Anterior cingulate cortex (tissue), 58 donors: ENCODE measurements at places on chromosomes 6 and 20.

GRCh38 chr6:128282961-128283360, 237.4 kb downstream of the PTPRK start:
- no peak for DNase-seq

DNA sequence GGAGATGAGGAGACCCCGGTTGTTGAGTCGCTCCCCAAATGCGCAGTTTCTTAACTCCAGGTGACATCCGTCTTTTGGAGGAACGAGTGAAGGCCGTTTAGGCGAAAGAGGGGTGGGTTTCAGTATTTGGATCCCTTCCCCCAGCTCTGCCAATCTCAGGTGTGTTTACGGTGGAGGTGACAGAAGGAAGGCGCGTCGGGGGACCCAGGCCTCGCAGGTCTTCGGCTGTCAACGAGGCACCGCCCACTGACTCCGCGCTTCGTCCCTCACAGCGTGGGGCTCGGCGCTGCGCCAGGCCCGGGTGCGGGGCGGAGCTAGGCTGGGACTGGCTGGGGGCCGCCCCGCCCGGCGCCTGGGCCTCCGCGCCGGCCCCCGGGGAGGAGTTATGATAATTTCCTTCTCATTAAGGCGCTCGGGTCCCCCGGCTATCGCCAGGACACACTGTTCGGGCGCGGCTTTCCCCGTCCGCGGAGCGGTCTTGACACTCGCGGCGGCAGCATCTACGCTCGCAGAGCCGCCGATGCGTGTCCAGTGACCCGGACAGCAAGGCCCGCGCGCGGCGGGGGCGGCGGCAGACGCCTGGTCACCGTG, at the start of gene TFAP2C:
TFAP2C (plus strand) TSS at position 434 of the 591 bp plus-strand sequence. CDS start 239 bp downstream, outside the sequence.
- no peak for DNase-seq

DNA sequence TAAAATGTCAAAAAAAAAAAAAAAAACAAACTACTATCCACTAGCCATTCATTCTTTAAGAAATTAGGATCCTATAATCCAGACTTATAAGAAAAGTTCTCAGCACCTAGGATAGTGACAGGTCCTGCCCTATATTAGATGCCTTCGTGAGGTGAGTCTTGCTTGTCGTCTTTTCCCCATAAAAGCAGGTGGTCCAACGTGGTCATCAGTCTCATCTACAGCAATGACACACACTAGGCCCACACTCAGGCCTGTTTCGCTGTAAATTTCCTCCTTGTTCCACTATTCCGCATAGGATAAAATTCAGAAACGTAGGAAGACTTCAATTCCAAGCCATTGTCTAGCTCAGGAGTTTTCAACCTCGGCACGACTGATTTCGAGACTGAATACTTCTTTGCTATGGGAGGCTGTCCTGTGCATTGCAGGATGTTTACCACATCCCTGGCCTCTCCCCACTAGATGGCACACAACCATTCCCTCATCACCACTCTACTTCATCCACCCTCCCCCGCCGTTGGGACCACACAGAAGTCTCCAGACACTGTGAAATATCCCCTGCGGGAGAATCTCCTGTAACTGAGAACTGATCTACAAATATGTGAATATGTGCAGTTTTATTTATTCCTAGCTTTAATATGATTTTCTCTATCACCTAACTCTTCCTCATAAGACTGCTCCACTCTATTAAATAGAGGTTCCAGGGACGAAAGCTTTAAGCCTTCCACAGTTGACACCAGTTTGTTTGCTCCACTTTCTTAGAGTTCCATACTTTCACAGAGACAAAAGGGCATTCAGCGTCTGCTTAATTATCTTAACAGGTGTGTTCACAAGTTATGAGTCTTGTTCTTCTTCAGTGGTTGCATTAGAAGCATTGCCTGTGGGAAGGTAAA, 346.3 kb downstream of the BMP2 start:
- DNase-seq, result peak; percentile 1

DNA sequence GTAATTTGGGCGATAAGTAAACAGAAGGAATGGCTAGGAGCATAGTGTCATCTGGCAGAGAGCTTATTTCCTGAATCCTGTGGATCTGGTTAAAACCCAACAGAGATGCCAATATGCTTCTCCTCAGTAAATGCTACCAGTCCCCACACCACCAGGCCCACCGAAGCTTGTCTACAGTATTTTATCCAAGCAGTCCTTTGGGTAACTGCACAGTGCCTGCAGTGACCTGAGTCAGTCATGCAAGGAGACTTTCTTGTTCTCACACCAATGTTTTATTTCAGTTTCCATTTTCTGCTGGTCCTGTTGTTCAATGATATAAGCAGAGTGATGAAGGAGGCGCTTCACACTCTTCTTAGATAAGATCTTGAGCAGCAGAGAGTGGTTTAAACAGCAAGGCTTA, 326.3 kb downstream of the RIMS1 start:
- no peak for DNase-seq

DNA sequence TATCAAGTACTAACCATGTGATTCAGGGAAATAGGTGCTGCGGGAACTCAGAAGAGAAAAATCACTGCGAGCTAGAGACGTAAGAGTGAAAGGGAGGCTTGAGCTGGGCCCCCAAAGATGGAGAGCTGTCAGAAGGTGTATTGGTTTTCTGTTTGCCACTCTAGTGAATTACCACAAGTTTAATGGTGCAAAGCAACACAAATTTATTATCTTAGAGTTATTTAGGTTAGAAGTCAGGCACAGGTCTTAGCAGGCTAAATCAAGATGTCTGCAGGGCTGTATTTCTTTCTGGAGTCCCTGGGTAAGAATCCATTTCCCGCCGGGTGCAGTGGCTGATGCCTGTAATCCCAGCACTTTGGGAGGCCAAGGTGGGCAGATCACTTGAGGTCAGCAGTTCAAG, 2.5 kb downstream of the ZSWIM3 start:
- no peak for DNase-seq

DNA sequence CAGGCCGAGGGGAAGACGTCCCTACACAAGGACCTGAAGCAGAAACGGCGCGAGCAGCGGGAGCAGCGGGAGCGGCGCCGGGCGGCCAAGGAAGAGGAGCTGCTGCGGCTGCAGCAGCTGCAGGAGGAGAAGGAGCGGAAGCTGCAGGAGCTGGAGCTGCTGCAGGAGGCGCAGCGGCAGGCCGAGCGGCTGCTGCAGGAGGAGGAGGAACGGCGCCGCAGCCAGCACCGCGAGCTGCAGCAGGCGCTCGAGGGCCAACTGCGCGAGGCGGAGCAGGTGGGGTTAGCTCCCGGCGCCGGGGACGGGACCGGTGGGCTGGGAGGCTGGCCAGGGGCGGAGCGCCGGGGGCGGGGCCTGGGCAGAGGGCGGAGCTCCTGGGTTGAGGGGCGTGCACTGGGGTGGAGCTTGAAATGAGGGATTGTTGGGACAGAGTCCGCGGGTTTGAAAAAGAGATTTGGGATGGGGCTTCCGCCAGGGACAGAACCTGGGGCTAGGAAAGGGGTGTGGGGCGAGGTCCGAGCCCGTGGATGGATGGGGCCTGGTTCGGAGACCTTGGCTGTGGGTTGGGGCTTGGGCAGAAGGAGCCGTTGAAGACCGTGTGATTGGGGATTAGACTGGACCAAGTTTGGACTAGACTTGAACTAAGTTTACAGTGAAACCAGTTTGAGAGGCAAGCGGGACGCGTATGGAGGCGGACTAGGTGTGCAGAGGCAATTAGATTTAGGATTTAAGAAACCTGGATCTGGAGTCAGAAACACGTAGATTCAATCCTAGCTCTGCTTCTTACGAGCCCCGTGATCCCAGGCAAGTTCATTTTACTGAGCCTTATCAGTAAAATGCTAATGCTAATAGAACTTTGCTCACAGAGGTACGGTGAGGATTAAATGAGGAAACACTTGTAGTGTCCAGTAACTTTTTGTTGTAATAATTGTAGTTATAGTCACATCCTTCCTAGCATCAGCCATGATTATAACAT, 20.9 kb downstream of the DEF6 start:
- peak; percentile 66 for DNase-seq

- no peak for DNase-seq
Observed at GRCh38 chr6:24127316-24127715, 1.3 kb downstream of the NRSN1 start.

DNA sequence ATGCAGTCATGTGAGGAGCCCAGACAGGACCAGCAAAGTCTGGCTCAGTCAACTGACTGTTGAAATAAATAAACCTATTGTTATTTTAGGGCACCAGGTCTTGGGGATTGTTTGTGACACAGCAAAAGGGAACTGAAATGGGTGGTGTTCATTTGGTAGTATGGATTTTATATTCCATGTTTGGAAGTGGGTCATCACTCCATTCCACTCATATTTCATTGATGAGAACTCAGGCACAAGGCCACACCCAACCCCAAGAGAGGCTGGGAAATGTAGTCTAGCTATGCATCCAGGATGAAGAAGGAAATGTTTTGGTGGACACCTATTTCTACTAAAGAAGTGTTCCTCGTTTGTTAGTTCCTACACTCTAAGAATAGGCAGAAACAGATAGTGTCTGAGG, 64.9 kb upstream of the BTBD3 start:
- no peak for DNase-seq

GRCh38 chr20:51739722-51740249, 28.4 kb downstream of the ATP9A start:
- no peak for DNase-seq

GRCh38 chr20:3514012-3514642, 43.3 kb downstream of the ATRN start:
- DNase-seq, result no peak

- DNase-seq, result no peak
Observed at GRCh38 chr20:13554706-13555105, 84.0 kb downstream of the TASP1 start.

- DNase-seq, result no peak
Observed at GRCh38 chr6:83517500-83517899, 5.2 kb downstream of the PRSS35 start.

DNA sequence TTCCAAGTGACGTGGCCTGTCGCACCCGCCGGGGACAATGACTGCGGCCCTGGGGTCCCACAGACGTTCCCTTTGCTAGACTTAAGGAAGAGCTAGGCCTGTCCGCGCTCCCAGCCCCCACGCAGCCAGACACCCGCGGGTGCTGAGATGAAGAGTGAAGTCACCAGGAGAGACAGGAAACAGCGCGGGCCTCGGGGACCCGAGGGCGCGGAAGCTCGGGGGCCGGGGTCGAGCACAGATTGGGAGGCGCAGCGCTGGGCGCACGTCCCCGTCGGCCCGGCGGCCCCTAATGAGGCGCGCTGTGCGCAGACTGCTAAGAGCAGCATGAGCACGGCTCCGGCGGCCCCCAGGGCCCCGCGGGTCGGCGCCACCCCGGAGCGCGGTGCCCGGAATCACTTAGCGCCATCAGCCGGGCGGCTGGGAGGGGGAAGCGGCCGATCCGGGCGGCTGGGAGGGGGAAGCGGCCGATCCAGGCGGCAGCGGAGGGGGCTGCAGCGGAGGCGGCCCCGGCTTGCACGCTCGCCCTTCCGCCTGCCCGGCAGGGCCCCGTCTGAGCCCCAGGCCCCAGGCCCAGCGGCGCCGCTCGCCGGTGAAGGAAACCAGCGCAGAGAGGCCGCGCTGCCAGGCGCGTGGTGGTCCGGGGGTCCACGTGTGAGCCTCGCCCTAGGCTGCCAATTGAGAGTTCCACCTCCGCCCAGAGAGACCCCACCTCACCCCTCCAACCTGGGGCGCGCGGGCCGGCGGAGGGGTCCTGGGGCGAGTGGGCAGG, 8.3 kb upstream of the AVP start:
- DNase-seq, result no peak

DNA sequence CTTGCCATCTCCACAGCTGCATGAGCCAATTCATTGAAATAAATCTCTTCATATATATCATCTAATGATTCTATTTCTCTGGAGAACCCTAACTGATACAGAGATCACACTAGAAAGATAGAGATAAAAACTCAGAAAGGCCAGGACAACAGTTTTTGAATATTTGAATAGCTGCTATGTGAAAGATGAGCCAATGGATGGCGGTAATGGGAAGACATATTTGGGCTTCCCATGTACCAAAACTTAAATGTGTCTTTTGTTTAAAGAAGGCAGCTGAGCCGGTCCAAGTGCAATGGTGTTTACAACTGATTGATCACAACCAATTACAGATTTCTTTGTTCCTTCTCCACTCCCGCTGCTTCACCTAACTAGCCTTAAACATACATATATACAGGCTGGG, 35.1 kb downstream of the SGK1 start:
- DNase-seq, result no peak

DNA sequence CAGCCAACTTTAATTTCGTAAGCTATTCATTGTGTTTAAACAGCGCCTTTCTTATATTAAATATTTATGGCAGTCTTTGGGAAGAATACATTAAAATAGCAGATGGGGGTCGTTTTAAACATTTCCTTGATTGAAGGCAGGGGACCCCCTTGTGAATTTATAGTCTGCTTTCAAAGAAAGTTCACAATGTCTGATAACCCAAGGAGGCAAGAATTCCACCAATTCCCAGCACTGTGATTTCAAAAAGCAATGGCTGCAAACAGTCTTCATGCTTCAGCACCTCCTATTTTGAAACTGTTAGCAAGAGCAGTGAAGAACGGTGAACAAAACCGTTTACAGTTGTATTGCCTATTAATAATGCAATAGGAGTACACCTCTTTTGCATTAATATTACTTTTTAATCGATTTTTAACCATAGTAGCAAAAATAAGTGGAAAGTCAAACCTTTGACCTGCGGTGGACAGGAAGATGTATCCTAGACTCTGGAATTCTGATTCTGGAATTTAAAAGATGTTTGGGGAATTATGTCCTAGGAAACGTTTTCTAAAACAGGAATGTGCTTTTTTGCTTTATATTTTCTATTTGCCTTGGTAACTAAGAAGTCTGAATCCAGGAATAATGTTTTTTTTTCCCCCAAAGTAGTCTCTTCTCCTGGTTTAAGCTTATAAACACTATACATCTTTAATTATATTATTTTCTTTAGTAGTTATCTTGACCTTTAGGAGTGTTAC, 393.0 kb downstream of the CDKAL1 start:
- no peak for DNase-seq

GRCh38 chr6:143215771-143216170, 155.1 kb downstream of the AIG1 start:
- no peak for DNase-seq

GRCh38 chr6:109015176-109015575, 79.5 kb downstream of the SESN1 start:
- no peak for DNase-seq

GRCh38 chr6:40922281-40922680, 116.7 kb downstream of the UNC5CL start:
- DNase-seq, result no peak
